SJSA1 (cell line): ENCODE measurements at places on chromosomes 3 and 15.

DNA sequence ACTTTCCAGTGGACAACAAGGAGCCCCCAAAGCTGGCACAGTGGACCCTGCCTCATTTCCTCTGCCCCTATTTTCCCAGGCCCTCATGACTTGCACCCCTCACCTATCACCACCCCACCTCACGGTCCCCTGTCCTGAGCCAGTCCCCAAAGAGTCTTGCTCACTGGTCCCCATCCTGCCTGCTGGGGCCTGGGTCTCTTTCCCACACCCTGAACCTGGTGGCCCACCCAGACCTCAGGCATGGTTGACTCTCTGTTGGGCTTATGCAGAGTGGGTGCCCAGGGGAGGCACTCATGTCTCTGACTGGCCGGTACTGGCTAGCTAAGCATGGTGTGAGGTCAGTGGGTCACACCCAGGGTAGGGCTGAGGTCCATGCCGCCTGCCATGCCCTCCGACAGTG lies 73.2 kb downstream of the SLC12A8 start:
- DNase-seq = no peak

- DNase-seq = no peak
Measured at GRCh38 chr3:121883507-121883906, 10.7 kb upstream of the SLC15A2 start.

- no peak for DNase-seq
Measured at GRCh38 chr3:30299674-30300385, 306.6 kb upstream of the TGFBR2 start.

GRCh38 chr3:16103472-16103871 lies 71.0 kb upstream of the GALNT15 start:
- peak; percentile 71 for DNase-seq

DNA sequence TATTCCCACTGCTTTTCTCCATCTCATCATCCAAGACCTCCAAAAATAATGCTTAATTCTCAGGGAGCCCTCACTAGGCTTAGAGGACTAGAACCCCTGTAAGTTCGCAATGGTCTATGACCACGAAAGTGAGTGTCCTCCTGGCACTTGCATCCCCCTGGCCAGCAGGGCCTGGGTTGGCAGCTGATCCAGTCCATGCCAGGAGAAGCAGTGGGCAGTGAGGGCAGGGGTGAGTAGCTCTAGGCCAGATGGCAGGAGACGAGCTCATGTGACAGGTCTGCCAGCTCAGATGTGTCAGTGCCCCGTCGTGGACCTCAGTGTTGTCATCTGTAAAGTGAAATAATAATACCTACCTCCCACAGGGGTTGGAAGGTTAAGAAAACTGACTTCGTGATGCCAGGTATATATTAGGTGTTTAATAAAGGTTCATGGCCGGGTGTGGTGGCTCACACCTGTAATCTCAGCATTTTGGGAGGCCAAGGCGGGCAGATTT lies 11.1 kb downstream of the GP5 start:
- no peak for DNase-seq

DNA sequence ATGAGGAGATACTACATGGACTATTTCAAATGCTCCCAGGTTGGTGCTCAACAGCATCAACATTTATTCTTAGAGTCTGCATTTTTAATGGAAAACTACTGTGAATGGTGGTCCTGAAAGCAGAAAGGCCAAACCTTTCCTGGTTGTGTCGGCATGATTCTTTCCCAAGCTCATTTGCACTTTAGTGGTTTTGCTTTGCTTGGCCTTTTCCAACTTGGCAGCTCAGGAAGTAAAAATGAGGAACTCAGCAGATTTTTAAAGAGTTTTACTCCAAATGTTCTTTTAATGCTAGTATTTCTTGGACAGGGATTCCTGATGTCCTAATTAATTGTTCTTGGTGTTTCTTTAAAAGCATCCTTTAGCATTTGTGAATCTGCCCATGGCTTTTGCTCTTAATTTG lies 197.4 kb downstream of the SLC9A9 start:
- no peak for DNase-seq

GRCh38 chr15:75928680-75929608 lies 25.3 kb downstream of the FBXO22 start:
- no peak for DNase-seq

DNA sequence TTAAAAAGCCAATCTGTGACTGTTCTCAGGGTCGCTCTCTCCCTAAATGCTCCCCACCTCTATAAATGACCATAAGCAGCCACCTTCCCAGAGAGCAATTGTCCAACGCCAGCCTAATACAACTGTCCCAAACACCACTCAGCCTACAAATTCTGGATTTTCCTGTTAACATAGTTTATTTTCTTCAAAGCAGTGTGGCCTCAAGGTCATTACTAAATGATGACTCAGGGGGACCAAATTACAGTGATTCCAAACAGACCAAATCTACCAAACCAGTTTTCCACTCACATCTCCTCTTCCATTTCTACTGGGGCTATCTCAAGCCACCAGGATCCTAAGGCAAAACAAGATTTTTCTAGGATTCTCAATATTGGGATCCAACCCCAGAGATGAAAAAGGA lies 22.5 kb downstream of the HEXA start:
- no peak for DNase-seq

- peak; percentile 5 for DNase-seq
Measured at GRCh38 chr3:164460851-164461250, 617.4 kb downstream of the SI start.
